Psoas muscle (tissue), 8 donors: ENCODE measurements at places on chromosomes 5 and 9. TPM values are rescaled to one million over a fixed set of nuclear protein-coding genes. Genes with fewer than 3 reads are reported as not detected.

DNA sequence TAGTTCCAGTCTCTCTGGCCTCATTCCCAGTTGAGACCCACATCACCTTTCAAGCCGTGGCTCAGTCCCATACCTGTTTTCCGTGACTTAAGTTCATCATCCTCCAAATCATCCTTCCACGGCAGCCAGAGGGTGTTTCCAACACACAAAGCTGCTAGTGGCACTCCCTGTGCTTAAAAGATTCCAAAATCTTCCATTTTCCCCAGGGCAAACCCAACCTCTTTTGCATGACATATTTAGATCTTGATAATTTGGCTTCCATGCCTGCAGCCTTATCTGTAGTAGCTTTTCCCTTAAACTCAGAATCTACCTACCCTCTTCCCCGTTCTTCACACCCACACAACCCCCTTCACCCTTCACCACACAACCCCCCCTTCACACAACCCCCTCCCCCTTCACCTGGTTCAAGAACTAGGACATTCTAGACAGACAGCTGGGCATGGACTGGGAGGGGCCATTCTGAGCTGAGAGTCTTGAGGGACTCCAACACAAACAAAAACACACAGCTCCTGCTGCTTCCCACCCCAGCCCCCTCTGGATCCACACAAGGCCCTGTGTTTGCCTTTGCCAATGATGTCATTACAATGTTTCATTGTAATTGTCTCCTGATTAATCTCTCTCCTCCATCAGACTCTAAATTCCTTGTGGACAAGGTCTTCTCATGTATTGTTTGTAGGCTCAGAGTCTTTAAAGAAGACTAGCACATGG lies 268.2 kb downstream of the SH3GL2 start:
- DNase-seq: no peak

GRCh38 chr5:170268884-170269283 lies 28.7 kb downstream of the LCP2 start:
- no peak for DNase-seq

GAS1 gene
- 18.3 TPM for polyA plus RNA-seq

LCN6 gene
- 10.7 TPM for polyA plus RNA-seq

- DNase-seq: no peak
Observed at GRCh38 chr9:82490019-82490499, 501.5 kb downstream of the SPATA31D1 start.

KCNMB1 gene
- polyA plus RNA-seq: 0.23 TPM

GRCh38 chr9:89165341-89165740 lies 13.3 kb downstream of the SHC3 start:
- no peak for DNase-seq

DNA sequence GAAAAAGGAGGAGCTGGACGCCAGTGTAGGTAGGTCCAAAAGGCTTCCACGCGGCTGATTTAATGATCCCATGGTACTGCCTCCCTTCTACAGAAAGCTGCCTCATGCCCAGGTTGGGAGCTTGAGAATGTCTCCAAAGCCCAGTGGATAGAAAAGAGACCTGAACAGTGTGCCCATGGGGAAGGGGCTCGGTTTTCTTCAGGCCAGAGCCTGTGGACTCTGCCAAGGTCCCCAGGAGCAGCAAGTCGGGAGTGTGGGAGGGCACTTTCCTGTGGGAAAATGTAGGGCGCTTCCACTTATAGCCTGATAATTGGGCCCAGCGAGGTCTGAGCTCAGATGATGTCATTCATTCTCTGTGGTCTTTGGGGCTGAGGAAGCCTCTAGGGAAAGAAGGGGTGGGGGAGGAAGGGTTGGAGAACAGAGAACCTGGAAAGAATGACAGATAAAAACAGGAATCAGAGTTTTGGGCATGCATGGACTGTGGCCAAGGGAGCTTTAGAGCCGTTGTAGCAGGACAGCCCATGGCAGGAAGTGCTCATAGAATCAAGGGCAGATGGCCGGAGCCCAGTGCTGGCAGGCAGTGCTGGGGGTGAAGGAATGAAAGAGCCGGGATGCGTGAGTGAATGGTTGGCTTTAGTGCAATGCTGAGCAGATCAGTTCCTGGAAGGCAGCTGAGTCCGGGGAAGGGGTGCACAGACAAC lies 42.5 kb upstream of the SH3PXD2B start:
- DNase-seq: peak; percentile 70

- DNase-seq: no peak
Observed at GRCh38 chr5:178641711-178642110, 14.9 kb upstream of the CLK4 start.

CYSRT1 gene
- 0.11 TPM for polyA plus RNA-seq

- no peak for DNase-seq
Observed at GRCh38 chr9:115593587-115594091, 475.7 kb upstream of the TNC start.

DNA sequence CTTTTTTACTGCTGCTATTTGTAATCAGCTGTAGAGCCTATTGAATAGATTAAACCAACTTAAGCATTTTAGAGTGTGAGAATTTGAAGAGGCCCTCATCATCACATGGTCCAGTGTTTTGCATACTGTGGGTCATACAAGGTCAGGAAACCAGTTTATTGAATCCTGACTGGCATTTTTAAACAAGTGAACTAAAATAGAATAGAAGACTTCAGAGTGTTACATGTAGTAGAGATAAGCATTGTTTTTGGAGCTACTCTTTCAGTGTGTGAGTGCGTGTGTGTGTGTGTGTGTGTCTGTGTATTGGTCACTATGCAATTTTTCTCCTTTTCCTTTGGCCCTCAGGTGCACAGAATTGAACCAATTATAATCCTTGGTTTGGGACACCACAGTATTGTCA lies 114.4 kb downstream of the SLC28A3 start:
- DNase-seq: no peak

GRCh38 chr5:62314213-62314830 lies 8.3 kb downstream of the KIF2A start:
- DNase-seq: no peak

DNA sequence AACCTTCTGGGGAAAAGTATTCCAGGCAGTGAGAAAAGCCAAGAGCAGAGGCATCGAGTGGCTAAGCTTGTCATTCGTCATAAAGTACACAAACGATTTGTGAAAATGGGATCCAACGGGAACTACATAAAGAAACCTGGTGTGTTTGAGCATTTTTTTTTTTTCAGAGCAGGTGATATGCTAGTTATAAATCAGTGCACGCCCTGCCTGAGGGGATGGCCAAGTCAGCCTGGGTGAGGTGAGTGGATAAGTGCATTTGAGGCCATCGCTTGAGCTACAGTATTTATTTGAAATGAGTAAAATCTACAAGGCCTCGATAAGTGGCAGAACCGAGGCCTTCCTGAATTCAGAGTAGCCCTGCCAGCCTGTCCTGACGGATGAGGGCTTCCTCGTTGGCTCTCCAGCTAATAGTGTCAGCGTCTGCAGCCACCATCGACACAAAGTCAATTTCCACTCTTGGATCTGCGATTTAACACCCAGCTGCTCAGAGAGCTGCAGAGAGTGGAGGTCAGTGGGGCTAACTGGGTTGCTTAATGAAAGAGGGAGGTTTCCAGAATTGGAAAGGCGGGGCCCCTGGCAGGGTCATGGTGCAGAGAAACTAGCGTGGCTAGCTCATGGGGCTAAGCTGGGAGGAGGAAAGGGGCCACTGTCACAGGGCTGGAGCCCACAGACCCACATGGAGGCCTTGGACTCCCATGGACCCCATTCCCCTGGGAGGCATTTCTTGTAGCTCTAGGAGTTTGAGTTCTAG lies 27.3 kb downstream of the PPARGC1B start:
- no peak for DNase-seq

DNA sequence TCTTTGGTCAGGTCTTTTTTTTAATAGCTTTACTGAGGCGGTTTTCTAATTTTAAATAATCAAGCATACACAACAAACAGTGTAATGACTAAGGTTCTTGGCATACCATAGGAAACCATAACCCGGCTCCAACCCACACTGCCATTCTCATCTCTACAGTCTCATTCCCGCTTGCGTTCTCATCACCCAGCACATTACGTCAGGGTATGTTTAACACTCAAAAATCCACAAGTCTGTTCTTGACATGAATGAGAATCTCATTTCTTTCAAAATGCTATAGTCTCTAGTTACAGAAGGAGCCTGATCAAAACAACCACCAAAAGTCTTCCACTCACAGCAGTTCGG lies 505 bp downstream of the C5orf34 start:
- DNase-seq: no peak

GPR151 gene
- polyA plus RNA-seq: not detected

ANKH gene
- 37.8 TPM for polyA plus RNA-seq

DNA sequence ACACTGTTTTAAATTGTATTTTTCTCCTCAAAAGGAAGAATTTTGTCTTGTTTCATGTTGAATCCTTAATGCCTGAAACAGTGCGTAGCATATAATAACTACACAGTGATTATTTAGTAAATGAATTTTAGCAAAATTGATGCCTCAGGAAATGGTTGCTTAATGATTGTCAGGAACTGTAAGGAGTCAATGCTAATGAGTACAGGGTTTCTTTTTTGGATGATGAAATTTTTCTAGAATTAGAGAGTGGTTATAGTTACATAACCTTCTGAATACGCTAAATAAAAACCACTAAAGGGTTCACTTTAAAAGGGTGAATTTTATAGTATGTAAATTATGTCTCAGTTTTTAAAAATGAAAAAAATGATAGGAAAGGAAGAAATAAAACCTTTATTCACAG lies 14.9 kb downstream of the FAM151B start:
- no peak for DNase-seq

GRCh38 chr9:105658351-105658750 lies 3.9 kb upstream of the TAL2 start:
- DNase-seq: no peak

- DNase-seq: no peak
Observed at GRCh38 chr9:121676926-121677325, 25.5 kb downstream of the DAB2IP start.

DNA sequence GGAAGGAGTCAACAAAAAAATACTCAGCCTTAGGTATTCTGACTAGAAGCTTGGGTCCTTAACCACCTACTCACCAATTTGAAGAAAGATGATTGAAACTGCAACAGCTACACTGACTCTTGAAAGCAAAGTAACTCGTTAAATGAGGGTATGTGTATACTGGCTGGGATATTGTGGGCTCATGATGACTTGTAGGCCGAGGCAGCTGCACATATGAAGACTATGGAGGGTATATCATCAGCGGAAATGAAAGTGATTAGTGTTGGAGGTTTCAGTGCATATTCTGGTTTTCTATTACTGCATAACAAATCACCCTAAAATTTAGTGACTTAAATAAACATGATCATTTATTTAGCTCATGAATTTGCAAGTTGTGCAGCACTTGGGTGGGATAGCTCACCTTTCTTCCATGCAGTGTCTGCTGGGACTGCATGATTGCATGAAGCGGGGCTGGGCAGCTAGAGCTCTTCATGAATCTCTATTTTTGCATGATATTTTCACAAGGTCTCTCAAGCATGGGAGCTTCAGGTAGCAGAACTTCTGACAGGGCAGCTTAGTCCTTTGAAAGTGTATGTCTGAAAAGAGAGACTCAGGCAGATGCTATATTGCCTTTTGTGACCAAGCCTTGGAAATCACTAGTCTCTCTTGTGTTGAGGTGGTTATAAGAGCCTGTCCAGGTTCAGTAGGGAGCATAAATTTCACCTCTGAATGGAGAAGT lies 96.1 kb upstream of the CDKN2B start:
- no peak for DNase-seq

DNA sequence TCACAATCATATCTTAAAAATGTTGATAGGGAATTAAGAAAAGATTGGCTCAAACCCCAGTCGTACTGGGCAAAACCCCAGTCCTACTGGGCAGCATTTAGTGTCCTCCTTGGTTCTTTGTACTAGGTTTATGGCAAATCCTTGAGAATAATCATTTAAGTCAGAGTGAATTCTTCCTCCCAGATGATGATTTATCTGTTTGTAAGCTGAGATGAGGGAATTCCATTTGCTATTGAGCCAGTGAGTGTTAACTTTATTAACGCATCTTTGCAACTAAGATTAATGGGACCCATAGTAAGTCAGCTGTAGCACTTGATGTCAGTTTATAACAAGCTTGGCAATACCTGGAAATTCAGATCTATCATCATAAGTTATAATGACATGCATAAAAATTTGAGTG lies 821.8 kb upstream of the DMAC1 start:
- no peak for DNase-seq

DNA sequence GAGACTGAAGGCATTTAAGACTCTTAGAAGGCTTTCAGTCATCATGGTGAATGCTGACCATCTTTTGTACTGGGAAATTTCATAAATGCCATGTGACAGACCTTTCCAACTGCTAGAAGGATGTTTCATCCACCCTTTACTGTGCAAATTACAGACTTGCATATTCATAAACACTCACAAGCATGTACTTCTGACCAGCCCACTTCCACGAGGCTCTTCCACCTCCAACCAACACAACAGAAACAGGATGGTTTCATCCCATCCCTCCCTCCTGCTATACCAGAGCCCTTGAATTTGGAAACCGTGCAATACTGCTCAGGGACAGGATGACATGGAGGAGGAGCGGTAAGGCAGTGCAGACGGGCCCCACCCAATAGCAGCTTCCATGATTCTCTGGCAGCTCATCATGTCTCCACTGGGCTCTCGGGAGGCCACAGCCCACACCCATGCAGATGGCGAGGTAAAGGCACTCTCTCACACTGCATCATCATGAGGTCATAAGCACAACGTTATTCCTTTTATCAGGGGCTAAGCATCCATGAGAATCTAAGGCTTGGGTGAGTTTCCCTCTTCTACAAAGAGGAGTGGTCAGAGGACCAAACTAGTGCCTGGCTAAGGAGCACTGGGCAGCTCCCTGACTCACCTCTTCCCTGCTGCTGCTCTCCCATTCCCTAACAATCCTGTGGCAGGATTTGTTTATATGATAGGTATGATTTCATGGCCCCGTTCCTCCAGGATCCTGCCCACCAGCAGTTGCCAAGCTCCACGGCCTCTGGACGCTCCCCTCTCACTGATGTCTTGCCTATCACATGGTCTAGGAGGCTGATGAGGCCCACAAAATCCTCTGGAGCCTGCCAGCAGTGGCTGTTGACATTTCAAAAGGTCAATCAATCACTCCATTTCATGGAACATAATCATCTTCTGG lies 94.4 kb upstream of the FSTL4 start:
- DNase-seq: no peak

GRIA1 gene
- polyA plus RNA-seq: 0.03 TPM

DNA sequence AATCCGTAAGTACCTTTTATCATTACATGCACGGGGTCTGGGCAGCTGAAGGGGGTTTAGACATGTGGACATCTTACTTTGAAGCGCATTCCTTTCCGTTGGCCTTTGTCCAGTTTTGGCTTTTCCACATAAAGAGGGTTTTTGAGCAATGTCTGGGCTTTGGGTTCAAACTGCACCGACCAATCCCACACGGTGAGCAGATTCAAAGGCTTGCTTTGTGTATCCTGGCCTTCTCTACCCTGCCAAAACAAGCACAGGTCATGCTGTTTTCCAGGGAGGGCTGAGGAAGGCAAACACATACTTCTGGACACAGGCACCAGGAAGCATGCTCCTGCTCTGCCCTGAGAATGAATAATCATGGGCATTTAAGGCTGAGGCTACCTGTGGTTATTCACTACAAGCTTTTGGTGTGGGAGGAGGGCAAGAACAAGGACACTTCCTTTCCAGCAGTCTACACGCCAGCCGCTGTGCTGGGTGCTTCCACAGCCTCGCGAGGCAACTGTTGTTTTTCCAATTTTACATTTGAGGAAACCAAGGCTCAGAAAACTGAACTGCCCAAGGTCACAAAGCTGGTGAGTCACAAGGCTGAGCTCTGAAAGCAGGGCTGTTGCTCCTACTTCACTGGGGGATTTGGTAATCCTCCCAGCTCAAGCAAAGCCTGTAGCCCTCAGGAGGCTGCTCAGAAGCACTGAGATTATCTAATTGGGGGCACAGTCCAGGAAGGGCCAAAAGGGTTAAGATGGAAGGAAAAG lies 59.8 kb upstream of the GOLPH3 start:
- DNase-seq: no peak

GRCh38 chr5:58738336-58738735 lies 155.5 kb downstream of the RAB3C start:
- no peak for DNase-seq
